Right cardiac atrium (tissue), 5 donors: ENCODE measurements at places on chromosomes 7 and 10.
A peak's percentile ranks its signal among the peaks of the same experiment; 100 is the strongest.

GRCh38 chr10:78038105-78038504 is 4.4 kb downstream of the RPS24 start:
- no peak for DNase-seq

GRCh38 chr10:48496831-48497779 is 107.8 kb downstream of the ARHGAP22 start:
- DNase-seq: no peak

- no peak for DNase-seq
These were observed 62.5 kb downstream of the PWWP2B start for GRCh38 chr10:132459301-132460003.

DNA sequence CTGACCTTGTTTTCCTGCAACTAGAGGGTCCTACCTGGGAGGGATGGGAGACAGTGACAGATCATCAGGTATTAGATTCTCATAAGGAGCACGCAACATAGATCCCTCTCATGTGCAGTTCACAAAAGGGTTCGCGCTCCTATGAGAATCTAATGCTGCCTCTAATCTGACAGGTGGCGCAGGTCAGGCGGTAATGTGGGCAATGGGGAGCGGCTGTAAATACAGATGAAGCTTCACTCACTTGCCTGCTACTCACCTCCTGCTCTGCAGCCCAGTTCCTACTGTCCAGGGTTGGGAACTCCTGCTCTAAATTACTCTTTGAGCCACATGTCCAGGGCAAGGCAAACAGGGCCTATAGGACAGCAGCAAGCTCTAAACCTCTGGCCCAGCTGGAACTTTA is 46.2 kb downstream of the GFRA1 start:
- DNase-seq: no peak

DNA sequence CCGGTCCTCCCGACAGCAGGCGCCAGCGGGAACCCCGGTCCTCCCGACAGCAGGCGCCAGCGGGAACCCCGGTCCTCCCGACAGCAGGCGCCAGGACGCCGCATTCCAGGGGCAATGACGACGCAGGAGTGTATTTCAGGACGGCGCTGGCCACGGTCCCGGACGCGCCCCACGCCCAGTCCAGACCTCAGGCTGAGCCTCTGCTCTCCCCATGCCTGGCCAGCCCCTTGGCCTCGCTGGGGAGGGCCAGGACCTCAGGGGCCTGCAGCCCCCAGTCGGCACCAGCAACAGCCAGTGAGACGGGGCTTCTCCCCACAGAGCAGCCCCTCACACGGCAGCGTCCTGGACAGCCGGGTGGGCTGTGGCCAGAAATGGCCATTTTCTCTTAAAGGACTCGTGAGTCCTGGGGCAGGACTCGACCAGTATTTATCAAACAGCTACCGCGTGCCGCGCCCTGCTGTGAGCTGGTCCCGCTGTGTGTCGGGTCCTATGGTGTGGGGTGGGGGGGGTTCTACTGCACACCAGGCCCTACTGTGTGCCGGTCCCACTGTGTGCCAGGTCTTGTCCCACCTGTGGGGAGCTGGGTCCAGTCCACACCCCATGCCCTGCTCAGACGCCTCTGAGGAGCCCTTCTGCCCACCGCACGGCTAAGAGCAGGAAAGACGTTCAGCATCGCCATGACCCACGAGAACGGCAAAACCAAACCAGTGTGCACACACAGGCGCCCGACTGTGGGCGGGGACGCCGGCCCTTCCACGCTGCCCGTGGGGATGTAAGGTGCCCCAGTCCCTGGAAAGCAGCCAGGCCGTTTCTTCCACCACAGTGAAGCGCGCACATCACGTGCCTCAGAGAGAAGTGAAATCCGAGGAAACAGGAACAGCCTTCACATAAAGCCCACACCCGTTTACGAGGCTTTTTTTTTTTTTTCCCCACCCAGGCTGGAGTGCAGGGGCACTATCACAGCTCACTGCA is 33.3 kb downstream of the GET4 start:
- peak; percentile 90 for DNase-seq

GRCh38 chr10:2111965-2112364 is 374.6 kb upstream of the ADARB2 start:
- DNase-seq: no peak

DNA sequence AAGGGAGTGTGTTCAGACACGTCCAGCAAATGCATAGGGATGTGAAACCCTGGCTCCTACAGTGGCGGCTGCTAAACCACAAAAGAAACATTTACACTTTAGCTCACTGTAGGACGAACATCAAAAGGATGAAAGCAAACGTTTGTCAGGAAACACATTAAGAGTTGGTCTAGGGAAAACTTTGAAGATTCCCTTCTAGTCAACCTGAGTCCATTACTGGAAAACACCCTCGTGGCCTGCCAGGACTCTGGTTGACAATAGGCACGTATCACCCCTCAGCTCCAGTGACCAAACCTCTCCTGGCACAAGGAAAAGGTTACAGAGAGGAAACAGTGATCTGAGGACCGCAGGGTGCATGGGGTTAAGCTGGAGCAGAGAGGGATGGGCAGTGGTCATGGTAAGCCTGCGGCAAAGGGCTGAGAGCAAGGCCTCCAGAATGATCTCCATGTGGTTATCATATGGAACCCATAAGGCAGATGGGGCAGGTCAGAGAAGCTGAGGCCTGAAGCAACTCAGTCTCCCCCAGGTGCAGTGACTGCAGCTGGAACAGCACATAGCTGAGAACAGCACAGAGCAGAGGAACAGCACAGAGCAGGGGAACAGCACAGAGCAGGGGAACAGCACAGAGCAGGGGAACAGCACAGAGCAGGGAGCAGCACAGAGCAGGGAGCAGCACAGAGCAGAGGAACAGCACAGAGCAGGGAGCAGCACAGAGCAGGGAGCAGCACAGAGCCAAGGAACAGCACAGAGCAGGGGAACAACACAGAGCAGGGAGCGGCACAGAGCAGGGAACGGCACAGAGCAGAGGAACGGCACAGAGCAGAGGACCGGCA is 49.9 kb downstream of the CHST15 start:
- no peak for DNase-seq

GRCh38 chr10:76459016-76459730 is 1027.7 kb downstream of the LRMDA start:
- no peak for DNase-seq

- no peak for DNase-seq
These were observed 37.8 kb downstream of the DPYSL4 start for GRCh38 chr10:132224343-132225072.

DNA sequence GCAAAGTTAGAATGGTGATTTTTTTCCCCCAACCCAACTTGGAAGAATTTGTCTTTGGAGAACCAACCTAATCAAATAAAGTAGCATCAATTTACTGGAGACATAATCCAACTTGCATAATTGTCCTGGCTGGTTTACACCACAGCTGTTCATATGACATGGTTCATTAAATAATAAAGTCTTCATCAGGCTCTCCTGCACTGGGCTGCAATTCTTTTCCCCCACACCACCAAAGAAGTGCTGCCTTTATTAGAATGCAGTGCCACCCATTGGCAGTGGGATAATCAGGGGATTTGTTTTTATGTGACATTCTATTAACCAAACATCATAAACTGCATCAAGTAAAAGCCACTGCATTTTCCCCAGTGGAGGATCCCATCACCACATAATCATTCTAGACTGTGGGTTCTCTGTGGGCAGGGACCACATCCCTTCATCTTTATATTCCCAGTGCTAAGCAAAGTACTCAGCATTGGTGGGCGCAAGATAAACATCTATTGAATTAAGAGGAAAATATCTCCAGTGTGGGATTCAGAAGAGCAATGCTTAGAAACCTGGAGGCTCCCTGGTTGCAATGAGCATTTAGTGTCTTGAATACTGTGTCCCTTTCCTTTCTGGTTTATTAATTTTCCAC is 322.0 kb downstream of the KCNMA1 start:
- no peak for DNase-seq

DNA sequence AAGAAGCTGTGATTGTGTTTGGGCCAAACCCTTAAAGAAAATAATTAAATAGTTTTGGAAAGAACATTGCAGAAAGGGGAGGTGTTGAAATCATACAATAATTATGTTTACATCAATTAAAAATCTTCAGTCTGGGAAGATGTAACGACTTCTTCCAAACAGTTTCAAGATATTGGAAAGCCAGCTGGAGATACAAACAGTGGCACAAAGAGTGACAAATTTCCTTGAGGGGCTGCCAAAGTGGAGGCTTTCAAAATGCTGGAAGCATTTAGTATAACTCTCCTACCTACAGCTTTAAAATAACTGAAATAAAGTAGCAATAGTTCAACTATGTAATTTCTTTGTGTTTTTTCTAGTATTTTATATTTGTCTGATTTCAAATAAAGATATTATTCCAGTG is 405.0 kb downstream of the DNAJB9 start:
- DNase-seq: no peak

DNA sequence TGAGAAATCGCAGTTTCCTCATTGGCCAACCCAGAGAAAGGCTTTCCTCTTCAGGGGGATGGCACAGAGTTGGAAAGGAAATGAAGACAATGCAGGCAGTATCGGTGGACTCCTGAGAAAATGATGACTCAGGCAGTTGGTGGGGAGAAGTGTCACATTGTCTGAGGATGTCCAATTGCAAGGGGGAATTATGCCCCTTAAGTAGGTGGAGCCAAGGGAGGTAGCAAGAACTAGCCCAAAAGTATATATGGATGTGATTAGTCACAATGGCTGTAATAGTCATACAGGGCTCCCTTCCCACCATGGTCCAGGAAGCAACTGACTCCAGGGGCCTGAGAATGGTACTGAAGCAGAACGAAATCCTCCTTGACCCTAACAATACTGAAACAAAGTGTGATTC is 58.3 kb upstream of the EGFR start:
- no peak for DNase-seq

- no peak for DNase-seq
These were observed 16.3 kb upstream of the MKRN1 start for GRCh38 chr7:140495514-140496097.

GRCh38 chr7:157641866-157642265 is 305.1 kb downstream of the DNAJB6 start:
- no peak for DNase-seq

- no peak for DNase-seq
These were observed 26.6 kb upstream of the LMTK2 start for GRCh38 chr7:98079891-98080648.

- DNase-seq: no peak
These were observed 29.1 kb downstream of the LRRC18 start for GRCh38 chr10:48910548-48910947.

DNA sequence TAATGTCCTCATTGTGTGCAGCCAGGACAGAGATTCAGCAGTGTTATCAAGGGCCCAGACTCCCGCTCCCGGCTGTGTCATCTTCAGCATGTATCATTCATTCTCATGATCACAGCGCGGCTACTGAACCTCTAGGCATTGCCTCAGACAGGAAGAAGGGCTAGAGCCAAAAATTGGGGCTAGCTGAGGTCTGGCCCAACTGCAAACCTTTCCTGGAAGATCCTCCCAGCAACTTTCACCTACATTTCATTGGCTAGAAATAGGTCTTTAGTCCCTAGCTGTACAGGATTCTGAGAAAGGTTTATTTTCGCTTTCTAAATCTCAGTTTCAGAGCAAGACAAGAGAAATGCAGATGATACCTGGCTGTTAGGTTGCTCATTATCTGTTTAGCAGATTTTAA is 81.9 kb downstream of the CREM start:
- no peak for DNase-seq

GRCh38 chr10:29199339-29199738 is 89.5 kb upstream of the LYZL1 start:
- DNase-seq: no peak

DNA sequence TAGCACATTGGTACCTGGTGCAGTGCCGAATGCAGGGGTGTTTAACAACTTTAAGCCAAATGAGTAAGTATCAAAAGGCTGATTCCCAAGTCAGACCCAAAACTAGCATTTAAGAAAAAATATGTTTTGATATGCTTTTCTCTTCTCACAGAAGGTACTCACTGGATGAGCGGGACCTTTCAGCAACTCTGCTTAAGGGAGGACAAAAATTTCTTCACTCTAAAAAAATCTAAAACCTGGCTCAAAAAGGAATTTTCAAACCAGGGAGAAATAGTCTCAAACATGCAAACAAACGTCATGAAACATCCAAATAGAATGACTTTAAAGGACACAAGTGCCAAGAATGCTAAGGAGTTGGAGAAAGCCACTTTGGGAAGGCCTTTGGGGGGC is 962.1 kb downstream of the KCNMA1 start:
- peak; percentile 55 for DNase-seq

- no peak for DNase-seq
These were observed 10.6 kb upstream of the DNMBP start for GRCh38 chr10:100020142-100020885.

GRCh38 chr10:29104661-29105399 is 184.0 kb upstream of the LYZL1 start:
- no peak for DNase-seq

- no peak for DNase-seq
These were observed 941 bp upstream of the LUC7L2 start for GRCh38 chr7:139358541-139359365.

GRCh38 chr10:87862679-87863052 is 667 bp downstream of the KLLN start:
- DNase-seq: no peak

- no peak for DNase-seq
These were observed 45.7 kb upstream of the ARID5B start for GRCh38 chr10:61855771-61856170.

GRCh38 chr10:4094751-4095150 is 309.7 kb upstream of the KLF6 start:
- DNase-seq: no peak

DNA sequence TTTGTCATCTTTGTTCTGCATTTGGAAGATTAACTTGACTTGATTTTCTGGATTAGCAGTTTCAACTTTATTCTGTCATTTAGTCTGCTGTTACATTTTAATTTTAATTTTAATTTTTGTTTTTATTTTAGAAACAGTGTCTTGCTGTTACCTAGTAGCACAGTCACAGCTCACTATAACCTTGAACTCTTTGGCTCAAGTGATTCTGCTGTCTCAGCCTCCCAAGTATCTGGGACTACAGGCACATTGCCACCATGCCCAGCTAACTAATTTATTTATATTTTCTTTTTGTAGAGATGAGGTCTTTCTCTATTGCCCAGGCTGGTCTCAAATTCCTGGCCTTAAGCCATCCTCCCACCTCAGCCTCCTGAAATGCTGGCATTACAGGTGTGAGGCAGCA is 35.3 kb downstream of the PALS2 start:
- no peak for DNase-seq

DNA sequence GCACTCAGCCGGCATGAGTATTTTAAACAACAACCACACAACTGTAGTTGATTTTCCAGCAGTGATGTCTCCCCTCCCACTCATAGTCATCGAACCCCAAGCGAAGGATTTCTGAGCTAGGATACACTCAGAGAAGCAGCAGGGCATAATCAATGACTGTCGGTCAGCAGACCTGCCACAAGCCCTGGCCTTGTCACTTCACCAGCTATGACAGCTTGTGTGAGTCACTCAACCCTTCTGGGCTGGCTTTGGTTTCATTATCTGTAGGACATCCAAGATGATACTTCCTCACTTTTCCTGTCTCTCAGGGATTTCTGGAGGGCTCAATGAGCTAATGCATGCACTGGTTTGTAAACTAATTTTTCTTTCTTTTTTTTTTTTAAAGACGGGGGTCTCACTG is 22.0 kb upstream of the UBE3C start:
- no peak for DNase-seq

DNA sequence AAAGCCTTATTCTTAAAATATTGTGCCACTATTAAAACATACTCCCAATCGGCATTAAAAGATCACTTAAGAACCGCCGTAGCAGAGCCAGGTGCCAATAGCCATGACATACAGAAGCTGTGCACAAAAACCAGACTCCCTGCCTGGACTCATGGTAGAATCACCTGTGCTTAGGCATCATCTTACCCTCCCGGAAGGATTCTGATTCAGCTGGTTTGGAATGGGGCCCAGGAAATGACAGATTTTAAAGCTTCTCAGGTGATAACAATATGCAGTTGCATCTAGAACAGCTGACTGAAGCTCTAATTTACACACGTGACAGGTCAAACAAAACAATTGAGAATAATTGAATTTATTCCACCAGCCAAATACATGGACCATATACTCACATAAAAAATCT is 10.7 kb downstream of the A1CF start:
- no peak for DNase-seq
